Activated CD4-positive, alpha-beta T cell treated with anti-CD3 and anti-CD28 coated beads, Interleukin-2, amount 10 ng/mL, durations not matched to agents 7 days and 5 days (primary cell): ENCODE measurements at places on chromosomes 11 and 22.

DNA sequence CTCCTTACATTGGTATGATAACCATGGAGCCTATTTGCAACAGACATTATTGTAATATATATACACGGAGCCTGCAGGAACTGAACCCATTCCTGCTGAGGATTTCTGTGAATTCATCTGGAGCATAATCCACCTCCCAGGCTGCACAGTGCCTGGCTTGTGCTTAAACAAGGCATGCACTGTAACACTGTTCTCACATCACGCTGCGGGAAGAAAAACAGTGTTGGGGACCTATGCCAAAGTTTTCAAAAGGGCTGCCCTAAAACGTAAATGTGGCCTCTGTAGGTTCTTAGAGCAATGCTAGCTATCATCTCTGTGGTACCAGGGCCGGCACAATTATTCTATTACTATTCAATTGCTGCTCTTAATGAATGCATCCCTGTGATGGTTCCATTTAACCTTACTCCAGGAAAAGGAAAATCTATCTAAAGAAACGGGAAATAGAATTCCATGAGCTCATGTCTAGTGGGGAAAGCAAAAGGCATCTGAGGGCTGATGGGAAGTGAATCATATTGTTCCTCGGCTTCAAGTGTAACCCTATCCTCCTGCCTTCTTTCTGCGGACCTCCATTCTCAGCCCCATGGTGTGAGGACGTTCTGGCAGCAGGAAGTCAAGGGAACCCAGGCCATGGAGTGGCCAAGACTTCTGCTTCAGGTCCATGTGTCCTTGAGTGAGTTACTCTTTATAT, 525.5 kb downstream of the SOX6 start:
- no peak for DNase-seq

DNA sequence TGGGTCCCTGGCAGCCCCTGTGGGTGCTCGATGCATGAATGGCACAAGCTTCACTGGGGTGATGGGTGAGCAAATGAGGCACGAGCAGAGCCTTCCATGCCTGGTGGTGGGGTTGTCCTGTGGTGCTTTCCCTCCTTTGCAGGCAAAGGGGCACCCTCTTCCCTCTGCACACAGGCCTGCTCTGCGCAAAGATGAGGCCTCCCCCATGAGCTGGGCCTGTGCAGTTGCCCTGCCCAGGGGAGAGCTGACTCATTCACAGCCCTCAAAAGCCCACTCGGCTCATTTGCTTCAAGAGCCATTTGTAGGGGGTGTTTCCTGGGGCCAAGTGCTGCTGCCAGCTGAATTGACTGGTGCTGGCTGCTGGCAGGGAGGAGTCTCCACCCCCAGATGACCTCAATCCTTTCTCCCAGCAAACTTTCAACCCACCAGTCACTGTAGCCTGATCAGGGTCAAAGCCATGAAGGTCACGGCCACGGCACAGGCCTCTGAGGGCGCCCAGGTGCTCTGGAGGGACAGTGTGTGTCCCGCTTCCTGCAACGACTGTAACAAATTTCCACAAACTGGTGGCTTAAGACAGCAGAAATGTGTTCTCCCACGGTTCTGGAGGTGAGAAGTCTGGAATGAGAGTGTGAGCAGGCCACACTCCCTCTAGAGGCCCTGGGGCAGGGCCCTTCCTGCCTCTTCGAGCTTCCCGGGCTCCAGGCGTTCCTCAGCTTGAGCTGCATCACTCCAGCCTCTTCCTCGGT, 48.8 kb upstream of the ANO1 start:
- DNase-seq, result no peak

DNA sequence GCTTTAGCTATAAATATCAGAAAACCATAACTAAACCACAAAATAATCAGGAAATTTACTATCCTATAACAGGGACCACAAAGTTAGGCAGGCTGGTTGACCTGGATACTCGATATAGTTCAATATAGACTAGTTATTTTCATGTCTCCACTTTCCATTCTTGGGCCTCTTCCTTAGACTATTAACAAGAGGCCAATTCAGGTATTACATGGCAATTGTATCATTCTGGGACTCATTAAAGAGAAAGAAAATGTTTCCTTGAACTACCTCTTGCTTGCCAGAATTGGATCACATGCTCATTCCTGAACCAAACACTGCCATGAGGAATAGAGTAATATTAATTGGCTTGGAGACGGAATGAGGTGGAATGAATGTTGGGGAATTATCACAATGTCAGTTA, 76.0 kb downstream of the EIF3M start:
- no peak for DNase-seq

DNA sequence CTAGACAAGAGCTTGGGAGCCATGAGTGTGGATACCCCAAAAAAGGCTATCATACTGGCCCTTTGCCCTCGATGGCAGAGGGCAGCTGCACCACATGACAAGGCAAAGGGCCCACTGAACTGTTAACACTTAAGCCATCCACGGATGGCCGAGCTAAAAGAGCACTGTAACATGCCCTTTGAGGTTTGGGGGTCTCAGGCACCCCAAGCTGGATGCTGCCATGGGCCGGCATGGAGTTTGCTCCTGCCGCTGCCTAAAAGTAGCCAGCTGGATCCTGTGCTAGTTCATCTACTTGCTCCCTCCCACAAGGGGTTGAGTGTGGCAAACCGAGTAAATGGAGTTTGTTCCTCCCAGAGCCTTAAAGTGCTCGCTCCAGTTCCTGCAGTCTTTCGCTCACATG, 383.2 kb upstream of the LRRC4C start:
- no peak for DNase-seq

DNA sequence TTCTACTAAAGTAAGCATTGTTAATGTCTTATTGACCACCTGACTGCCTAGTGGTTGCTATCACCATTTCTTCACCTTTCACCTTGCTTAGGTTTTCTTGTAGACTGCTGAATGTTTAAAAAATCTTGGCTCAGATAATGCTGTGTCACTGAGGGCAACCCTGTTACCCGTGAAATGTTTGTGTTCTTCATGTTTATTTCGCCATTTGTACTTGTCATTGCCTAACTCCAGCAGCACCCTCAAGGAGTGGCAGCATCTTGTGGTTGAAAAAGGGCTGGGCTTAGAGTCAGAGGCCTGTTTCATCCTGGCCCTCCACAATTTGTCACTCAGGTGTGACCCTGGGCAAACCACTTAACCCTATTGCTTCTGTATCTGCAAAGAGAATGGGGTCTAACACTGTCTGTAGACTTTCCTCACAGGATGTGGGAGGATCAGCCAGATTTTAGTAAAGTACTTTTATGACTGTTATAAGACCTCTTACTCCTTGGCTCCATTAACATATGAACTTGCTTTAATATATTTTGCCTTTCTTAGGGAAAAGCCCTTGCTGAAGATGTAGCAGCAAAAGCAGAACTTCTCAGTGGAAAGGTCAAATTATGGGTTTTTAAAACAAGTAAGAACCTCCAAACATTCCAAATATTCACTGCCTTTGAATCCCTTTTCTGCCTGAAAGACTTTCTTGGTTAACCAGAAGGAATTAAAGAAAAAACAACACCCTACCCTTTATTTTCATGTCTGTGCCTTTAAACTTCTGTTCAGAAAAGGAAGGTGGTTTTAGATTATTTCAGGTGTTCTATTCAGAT, 154.5 kb upstream of the C11orf87 start:
- DNase-seq, result no peak

- DNase-seq, result no peak
Measured at GRCh38 chr11:37333345-37333744, 735.3 kb upstream of the RAG2 start.

GRCh38 chr11:70481625-70482528, 83.5 kb downstream of the CTTN start:
- DNase-seq, result no peak

- DNase-seq, result no peak
Measured at GRCh38 chr11:67167091-67167490, 48.0 kb downstream of the KDM2A start.

- no peak for DNase-seq
Measured at GRCh38 chr11:69524991-69525411, 43.5 kb downstream of the LINC01488 start.

GRCh38 chr11:98456308-98456680, 564.5 kb upstream of the CNTN5 start:
- no peak for DNase-seq

GRCh38 chr22:22576244-22576988, 17.4 kb upstream of the PRAME start:
- peak; percentile 20 for DNase-seq

DNA sequence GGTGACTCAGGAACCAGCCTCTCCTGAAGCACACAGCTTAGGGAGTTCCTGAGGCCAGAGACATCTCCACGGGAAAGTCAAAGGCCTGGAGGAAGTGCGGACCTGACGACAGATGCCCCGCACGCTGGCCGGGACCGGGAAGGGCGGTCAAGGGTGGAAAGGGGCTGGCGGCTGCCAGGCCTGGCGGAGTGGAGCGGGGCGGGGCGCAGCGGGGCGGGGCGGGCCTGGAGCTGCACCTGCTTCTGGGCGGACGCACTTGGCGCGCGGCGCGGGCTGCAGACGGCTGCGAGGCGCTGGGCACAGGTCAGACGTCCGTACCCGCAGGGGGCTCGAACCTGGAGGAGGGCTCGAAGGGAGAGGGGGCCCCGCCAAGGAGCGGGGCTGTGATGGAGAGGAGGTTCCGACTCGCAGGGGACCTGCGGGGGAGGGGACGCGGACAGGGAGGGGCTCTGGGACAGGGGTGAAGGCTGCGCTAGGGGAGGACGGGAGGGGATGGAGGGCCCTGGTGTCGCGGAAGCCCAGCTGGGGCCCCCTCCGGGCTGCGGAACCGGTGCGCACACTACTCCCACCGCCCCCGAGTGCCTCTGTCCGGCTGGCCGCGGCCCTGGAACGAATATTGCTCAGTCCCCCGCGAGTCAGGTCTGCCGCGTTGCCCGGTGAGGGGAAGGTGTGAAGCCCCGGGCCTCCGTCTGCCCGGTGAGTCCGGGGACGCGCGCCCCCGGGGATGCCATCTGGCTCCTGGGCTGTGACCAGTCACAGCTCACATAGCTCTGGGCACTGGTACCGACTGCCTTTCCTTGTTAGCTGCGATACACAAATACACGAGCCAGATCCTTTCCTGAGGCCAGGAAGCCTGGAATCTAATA, at the start of gene TMEM45B:
TMEM45B (plus strand) TSS at position 253 of the 866 bp plus-strand sequence. CDS start 36,635 bp downstream, outside the sequence.
- no peak for DNase-seq

- no peak for DNase-seq
Measured at GRCh38 chr22:22953791-22954190, 66.2 kb downstream of the IGLL5 start.

DNA sequence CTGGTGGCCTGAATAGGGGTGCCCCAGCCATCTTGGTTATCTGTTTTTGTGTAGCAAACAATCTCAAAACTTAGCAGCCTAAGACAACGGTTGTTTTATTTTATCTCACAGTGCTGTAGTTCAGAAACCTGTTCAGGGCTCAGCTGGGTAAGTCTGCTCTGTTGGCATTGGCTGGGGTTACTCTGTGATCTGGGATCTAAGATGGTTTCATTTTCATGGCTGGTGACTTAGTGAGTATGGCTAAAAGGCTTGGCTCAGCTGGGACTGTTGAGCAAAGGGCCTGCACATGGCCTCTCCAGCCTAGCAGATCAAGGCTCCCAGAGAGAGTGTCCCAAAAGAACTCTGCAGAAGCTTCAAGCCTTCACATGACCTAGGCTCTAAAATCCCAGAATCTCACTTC, 60.8 kb upstream of the POU2AF1 start:
- no peak for DNase-seq
